ENCODE measurements at places on chromosomes 6 and 20. TPM values are rescaled to one million over a fixed set of nuclear protein-coding genes. Genes with fewer than 3 reads are reported as not detected.

GRCh38 chr20:58109126-58109880 lies 119.2 kb downstream of the ANKRD60 start:
- peak; percentile 90 for DNase-seq

- DNase-seq: no peak
These were observed 45.0 kb upstream of the OPRM1 start for GRCh38 chr6:153994004-153994403.

- DNase-seq: no peak
These were observed 16.8 kb downstream of the CD83 start for GRCh38 chr6:14134211-14134910.

TMC2 gene
- total RNA-seq: not detected

FAM210B gene
- total RNA-seq: 46.3 TPM

Data from astrocyte (in vitro differentiated cells and primary cell).